Stimulated activated CD4-positive, alpha-beta T cell treated with anti-CD3 and anti-CD28 coated beads, Interleukin-1b, Interleukin-23, amount 100 ng/mL, for 1 hour (primary cell): ENCODE measurements at places on chromosomes 13 and 19.
A peak's percentile ranks its signal among the peaks of the same experiment; 100 is the strongest.

GRCh38 chr19:30631033-30631370 lies 258.8 kb downstream of the ZNF536 start:
- DNase-seq = no peak

GRCh38 chr13:28220166-28220565 lies 81.8 kb downstream of the PAN3 start:
- DNase-seq = no peak

DNA sequence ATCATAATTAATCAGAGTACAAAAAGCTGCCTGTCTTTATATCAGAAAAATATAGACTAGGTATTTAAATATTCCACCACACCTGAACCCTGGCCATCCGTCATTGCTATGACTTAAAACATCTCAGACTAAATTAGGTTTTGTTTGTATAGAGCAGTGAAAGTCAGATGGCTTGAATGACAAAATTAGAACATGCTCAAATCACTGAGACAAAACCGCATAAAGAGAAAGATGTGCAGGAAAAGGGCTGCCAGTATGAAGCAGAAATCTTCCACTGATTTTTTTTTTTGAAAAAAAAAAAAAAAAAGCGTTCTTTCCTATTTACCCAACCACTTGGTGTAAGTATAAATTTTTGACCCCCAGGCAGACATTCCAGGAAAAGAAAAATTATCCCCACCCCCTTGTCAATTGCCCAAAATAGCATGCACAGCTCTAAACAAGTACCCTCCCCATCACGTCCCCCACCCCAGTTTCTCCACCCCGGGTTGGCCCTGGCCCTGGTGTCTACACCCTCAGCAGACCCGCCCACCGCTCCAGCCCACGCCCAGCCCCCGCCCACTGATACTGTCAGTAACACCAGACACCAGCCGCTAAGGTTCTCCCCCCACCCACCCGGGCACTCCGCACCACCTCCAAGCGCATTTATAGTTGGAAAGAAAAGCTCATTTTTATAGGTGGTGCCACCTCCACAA lies 118.6 kb downstream of the URI1 start:
- no peak for DNase-seq

GRCh38 chr19:2380567-2380966 lies 20.5 kb downstream of the TMPRSS9 start:
- DNase-seq = no peak

GRCh38 chr13:45119469-45119990 lies 780 bp upstream of the GTF2F2 start:
- DNase-seq = peak; percentile 10

- no peak for DNase-seq
Observed at GRCh38 chr13:79128158-79128557, 277.9 kb downstream of the RBM26 start.

DNA sequence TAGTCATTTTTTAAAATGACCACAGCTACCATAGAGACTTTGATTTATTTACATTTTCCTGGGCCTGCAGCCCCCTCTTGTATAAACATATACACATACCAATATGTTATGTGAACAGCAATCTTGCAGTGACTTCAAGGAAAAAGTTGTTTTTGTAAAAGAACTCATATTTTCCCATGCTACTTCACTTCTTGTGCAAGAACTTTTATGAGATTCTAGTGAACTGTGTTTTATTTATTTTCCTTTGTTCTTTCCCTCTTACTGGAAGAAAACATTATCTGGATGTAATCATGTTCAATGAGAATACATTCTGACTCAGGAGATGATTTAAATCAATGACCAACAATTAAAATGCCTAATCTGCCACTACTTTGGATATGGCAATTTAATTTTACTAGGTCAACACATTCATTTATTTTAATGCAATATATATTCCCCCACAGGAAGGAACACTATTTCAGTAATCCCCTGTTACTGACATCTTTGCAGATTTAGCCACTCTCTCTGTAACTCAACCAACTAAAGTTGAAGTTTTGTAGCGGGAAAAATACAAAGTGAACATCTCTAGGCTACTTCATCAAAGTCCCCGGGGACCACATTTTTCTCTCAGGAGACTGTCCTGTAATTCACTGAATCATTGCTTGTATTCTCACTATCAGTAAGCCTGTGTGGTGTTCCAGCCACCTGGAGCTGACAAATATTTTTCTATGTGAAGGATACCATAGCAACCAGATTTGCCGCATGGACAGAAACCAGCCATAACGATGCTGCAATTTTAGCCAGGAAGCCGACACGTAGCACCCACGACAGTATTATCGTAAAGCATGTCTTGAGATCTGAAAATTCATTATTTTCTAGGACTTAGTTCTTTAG lies 90.5 kb downstream of the STARD13 start:
- no peak for DNase-seq

GRCh38 chr13:33494596-33495204 lies 209.1 kb upstream of the STARD13 start:
- no peak for DNase-seq

- no peak for DNase-seq
Observed at GRCh38 chr13:31261241-31261640, 61.5 kb downstream of the B3GLCT start.

DNA sequence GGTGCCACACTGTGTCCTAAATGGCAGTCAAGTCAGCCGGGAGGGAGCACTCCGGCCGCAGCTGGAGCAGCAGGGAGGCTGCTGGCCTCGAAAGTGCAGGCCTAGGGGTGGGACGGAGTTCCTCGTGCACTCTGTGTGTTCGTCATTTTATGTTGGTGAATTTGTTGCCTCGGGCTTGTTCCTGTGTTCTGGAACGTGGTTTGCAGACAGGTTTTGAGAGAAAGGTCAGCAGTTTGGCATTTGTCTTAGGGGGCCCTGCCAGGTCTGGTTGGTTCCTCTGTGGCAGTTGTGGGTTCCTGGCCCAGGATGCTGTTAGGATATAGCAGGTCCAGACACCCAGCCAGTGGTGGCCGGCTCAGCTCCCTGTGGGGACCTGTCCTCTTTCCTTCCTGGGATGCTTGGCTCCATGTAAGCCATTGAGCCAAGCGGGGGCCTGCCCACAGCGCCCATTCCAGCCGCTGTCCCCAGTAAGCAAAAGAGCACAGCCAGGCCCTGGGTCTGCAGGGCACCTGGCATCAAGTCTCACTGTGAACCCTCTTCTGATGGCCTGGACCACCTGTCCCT lies 30.0 kb downstream of the MPHOSPH8 start:
- no peak for DNase-seq

DNA sequence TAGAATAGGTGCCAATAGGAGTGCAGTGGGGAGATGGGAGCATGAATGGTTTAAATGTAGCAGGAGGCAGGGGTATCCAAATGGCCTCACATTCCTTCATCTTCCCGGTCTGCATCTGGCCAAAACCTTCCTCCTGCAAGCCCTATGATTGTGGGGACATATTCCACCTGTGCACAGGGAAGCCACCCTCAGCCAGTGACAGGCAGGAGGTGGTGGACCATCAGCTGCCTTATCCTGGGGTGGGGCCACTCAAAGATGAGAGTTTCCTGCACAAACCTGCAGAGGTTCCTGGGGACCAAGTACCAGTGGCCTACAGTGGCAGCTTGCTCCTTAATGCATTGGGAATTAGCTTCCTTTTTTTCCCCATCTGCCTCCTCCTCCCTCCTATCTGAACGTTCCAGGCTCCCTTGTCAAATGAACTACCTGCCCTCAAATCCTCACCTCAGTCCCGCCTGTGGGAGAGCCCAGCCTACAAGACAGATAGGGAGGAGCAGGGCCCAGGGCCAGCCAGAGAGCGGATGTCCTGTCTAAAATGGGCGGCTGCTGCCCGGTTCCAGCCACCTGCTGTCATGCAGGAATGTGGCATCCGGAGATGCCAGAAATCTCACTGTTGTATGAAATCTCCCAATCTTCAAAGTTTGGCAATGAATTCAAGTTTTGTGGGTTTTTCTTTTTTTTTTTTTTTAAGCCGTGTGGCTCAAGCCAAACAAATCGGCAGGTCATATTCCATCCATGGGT lies 85.0 kb downstream of the TSHZ3 start:
- no peak for DNase-seq

- no peak for DNase-seq
Observed at GRCh38 chr13:84574851-84575250, 692.6 kb upstream of the SLITRK1 start.

DNA sequence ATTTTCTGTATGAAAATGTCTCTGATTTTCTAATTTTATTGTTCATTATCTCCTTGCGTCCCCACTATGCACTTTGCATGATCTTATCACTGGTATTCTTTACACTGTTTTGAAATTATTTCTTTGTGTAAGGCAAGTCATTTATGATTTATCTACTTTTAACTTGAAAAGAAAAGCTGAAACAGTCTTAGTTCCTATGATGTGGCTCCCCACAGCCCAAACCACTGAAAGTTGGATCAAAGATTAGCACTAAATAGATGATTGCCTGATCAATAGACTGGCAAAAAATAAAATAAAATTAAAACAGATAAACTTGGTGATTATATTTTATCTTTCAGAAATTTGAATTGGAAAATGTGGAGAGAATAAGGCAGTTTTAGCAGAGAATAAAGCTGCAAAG lies 1101.9 kb downstream of the PCDH9 start:
- DNase-seq = no peak

GRCh38 chr19:28393574-28394336 lies 819.2 kb downstream of the UQCRFS1 start:
- no peak for DNase-seq

DNA sequence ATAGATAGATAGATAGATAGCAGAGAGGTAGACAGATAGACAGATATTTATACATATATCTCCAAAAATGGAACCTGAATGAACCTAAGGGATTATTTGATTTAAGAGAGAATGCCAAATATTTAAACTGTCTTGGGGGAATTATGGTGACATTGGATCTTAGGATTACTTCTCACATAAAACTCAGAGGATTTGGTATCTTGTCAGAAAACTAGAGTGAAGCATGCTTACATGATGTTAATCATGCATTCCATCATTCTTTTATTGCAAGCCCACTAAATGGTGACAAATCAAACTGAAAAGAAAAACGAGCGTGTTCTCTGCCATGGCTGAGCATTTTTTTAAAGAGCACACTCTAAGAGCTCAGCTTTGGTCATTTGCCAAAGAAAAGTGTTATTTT lies 165.2 kb downstream of the PCDH9 start:
- no peak for DNase-seq

DNA sequence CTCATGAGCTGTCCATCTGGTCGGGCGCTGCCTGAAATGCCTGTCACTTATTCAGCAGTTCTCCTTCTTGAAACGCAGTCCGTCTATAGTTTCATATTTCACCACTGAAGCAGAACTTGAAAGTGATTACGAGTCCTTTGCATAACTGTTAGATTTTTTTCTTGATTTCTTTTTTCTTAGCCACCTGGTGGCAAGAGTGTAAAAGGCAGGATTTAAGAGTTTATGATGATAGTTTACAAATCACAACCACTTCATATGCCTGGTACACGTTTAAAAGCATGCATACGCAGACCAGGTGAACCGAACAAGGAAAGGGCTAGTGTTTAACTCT lies 45.8 kb downstream of the GGACT start:
- no peak for DNase-seq

DNA sequence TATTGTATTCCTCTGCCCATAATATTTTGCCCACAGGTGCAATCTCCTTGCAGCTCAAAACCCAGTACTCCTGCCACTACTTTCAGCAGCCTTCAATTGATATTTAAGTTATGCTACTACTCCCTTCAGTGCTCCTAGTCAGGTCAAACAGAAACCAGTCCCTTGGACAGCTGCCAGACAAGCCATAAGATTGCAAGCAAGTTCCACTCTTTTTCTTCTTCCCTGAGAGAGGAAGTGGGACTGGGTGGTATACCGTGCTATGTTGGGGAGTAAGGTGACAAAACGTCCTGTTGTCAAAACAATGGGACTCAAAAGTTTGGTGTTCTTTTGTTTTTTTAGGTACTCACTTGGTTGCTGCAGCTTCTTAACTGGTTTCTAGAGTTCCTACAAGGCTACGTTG lies 63.1 kb upstream of the FRY start:
- no peak for DNase-seq

DNA sequence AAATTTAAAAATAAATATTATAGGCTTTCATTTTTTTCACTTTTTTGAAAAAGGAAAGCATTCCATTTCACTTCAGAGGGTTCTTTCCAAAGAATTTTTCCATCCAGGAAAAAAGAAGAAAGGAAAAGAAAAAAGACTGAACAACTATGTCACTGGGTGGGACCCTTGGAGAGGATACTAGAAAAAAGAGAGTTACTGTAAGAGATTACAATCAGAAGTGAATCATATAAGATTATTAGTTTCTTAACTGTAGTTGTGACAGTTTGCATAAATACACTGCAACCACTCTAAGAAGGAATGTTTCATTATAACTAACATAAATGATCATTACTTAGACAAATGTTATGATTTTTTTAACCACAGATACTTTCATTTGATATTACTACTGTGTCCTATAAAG lies 87.8 kb downstream of the KLF12 start:
- DNase-seq = no peak

GRCh38 chr13:37869756-37870488 lies at the start of gene TRPC4:
Gene TRPC4 (minus strand): TSS chr13:37869772. CDS start chr13:37783333, 86,439 bp downstream.
- no peak for DNase-seq

DNA sequence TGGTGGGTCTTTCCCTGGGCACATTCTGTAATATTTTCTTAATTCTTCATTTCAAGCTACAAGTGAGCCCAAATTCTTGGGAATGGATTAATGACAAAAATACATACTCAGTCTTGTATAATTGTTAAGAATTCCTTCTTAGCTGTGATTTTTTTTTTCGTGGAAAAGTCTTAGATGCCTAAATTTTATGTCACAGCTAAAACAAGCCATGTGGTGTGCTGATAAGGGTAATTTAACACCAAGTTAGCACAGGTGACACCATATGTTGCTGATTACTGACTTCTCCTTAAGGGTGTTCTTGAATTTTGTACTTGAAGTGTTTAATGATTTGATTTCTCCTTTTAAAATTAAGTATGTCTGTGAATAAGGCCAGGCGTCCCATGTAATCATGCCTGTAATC lies 29.3 kb downstream of the WDFY2 start:
- DNase-seq = no peak

GRCh38 chr19:1850809-1851653 lies 2.7 kb upstream of the REXO1 start:
- no peak for DNase-seq

- no peak for DNase-seq
Observed at GRCh38 chr13:27391471-27391870, 32.9 kb upstream of the GTF3A start.

- DNase-seq = no peak
Observed at GRCh38 chr13:76641056-76641455, 245.1 kb downstream of the KCTD12 start.

DNA sequence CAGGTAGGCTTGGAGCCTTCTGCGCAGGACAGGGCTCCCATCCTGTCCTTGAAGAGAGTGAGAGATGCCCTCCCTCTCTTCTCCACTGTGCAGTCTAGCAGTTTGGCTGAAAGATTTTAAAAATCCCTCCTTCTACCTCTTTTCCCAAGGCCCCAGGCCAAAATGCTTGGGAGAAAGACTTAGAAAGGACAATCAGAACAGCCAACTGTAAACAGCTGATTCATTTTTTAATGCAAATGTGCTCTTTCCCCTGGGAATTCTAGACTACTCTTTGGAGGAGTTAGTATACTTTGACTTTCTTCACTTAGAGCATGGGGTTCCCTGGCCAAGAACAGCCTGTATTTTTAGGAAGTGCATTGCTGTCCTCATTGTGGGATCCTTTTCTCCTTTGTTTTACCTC lies 398.9 kb downstream of the GPC6 start:
- no peak for DNase-seq

GRCh38 chr19:55699221-55699620 lies 24.2 kb downstream of the EPN1 start:
- DNase-seq = no peak

GRCh38 chr13:105329359-105329758 lies 1206.1 kb downstream of the EFNB2 start:
- no peak for DNase-seq

- no peak for DNase-seq
Observed at GRCh38 chr13:109385242-109385560, 401.2 kb downstream of the IRS2 start.
